ENCODE measurements at places on chromosomes 6 and 20.

DNA sequence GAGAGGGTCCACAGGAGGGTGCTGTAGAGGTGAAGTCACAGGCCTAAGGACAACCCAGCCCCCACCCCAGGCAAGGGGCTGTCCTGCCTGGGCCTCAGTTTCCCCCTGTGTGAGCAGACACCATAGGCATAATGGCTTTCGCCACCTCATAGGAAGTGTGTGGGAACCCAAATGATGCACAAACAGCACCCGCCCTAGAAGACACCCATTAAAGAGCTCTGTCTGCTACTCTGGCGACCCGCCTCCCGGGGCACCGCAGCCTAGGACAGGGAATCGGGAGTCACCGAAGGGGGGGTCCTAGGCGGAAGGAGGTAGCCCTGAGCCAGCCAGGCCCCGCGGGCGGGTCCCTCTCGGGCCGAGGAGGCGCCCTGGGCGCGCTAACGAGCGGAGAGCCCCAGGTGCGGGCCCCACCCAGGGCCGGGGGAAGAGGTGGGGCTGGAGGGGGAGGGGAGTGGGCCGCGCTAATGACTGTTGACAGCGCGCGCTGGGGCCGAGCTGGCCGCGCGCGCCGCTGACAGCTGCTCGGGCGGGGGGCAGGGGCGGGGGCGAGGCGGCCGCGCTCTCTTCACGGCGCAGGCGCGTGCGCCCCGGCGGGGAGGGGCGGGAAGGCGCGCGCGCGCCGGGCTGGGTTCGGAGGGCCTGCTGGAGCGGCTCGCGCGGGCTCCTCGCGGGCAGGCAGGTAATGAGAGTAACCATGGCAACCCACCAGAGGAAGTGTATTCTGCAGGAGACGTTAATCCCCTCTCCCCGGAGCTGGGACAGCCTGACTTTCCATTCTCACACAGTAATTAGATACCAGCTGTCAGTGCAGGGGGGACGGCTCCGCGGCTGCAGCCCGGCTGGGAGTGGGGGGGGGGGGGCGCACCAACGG is 48.9 kb downstream of the NOL4L start:
- no peak for DNase-seq

DNA sequence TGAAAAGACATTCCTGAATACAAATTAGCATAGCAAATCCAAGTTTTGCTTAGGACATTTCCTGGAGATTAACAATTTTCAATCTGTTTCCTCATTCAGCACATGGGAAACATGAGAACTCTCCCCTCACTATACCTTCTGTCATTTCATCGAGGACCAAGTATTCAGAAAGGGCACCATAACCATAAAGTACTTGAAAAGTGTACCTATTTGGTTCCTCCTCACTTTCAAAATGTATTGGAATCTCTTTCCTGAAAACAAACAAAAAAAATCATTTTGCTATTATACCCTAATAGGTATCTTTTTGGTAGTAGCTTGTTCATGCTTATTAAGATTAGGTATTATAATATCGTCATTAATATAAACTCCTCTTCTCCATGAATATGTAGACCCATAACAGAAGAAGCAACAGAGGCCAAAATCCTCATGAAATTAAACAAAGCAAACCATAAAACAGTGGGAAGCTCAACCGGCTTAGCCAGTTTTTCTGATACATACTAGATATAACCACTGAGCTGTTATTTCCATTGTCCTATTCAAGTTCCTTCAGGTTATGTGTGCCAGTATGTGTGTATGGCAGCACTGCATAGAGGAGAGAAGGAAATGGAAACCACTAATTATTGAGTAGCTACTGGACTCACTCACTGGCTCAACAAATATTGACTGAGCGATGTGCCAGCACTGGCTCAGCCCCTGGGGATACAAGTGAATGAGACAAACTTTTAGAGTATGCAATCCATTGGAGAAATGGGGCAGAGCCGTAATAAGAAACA is 274.0 kb downstream of the MAFB start:
- no peak for DNase-seq

DNA sequence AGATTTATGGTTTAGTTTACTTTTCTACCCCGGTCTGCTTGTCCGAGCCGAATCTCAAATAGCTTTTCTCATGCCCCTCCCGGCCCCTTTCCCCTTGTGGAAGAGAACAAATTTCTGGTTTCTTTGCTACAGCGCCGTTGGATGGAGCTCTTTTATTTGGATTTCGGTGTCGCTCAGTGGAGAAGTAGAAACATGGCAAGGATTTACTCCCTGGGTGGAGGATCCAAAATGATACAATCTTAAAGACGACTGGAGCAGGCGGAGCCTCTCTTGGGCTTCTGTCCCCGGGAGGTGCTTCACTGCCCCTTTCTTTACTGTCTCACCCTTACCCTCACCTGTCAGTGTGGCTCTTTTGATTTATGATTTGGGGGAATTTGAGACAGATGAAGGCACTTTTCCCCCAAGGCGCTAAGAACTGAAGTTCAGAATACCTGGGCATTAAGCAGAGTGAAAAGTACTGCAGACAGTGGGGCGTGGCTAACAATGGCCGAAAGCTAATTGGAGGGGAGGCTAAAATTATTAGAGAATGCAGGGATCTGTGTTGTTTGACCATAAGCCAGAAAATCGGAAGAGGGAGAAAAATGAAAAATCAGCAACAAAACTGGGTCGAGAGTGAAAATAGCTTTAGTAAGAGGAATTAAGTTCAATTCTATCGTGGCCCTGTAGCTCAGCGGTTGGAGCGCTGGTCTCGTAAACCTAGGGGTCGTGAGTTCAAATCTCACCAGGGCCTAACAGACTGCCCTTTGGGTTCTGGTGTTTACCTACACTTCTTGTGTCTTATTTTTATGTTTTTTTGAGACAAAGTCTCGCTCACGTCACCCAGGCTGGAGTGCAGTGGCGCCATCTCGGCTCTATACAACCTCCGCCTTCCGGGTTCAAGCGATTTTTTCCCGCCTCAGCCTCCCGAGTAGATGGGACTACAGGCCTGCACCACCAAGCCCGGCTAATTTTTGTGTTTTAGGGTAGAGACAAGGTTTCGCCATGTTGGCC is 145.1 kb upstream of the ZNF184 start:
- DNase-seq, result peak; percentile 14

GRCh38 chr6:42509256-42509655 is 54.6 kb upstream of the UBR2 start:
- DNase-seq, result no peak

All from amniotic stem cell (primary cell).